ENCODE measurements at places on chromosomes 12 and 14.

GRCh38 chr12:114164351-114164750 lies 198.2 kb upstream of the RBM19 start:
- H3K4me1 ChIP-seq, result no peaks in the 10 kb centered on the region
- H3K36me3 ChIP-seq, result no peaks in the 10 kb centered on the region
- H3K27ac ChIP-seq, result no peak overlapping the region
- no peak overlapping the region for H3K4me3 ChIP-seq

- H3K4me3 ChIP-seq, result no peak overlapping the region
- H3K36me3 ChIP-seq, result no peaks in the 10 kb centered on the region
- H3K4me1 ChIP-seq, result no peaks in the 10 kb centered on the region
- H3K27me3 ChIP-seq, result no peaks in the 10 kb centered on the region
- no peak for DNase-seq
These were observed 120.6 kb upstream of the FKBP4 start for GRCh38 chr12:2673966-2674810.

- H3K27me3 ChIP-seq, result no peaks in the 10 kb centered on the region
- peaks cover 32% of the 10 kb centered on the region for H3K4me1 ChIP-seq
- H3K36me3 ChIP-seq, result no peaks in the 10 kb centered on the region
- DNase-seq, result peak; percentile 46
- peak overlapping the region; percentile 85 for H3K4me3 ChIP-seq
- peak overlapping the region; percentile 89 for H3K27ac ChIP-seq
These were observed 412 bp upstream of the TEP1 start for GRCh38 chr14:20413744-20414082.

DNA sequence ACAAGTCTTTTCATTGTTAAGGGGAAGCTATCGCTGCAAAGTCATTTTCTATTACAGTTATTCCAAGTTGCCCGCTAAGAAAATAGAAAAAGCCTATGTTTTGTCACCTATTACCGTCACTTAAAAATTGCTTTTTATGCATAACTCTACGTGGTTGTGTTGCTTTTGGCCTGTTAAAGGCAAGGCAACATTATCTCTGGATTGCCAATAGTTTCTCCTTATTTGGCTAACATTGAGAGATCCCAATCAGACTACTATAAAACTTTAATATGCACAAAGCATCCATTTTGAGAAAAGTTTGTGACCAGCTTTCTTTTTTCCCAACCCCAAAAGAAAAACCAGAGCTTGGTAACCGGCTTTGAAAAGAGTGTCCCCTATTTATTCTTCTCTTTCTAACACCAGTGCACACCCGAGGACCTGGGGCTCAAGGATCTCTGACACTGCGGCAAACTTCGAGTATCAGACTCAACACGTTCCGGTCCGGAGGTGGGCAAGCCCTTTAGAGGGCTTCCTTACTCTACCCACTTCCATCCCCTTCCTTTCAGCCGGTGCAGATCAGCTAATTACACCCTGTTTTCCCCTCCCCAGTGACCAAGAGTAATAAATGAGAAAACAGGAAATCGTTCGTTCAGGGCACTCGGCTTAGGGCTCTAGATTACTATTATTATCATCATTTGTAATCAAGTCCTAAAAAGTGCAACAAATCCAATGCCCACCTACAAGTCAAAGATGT lies 1.2 kb downstream of the PPP1R12A start:
- peaks cover 37% of the 10 kb centered on the region for H3K4me1 ChIP-seq
- DNase-seq, result peak; percentile 26
- peak overlapping the region; percentile 98 for H3K27ac ChIP-seq

- no peaks in the 10 kb centered on the region for H3K27me3 ChIP-seq
- no peak for DNase-seq
- H3K27ac ChIP-seq, result no peak overlapping the region
- no peak overlapping the region for H3K4me3 ChIP-seq
These were observed 74.6 kb downstream of the GXYLT1 start for GRCh38 chr12:42070036-42070435.
